NCI-H510A (cell line): ENCODE measurements at places on chromosomes 3 and 15.

- no peak for DNase-seq
These were observed 5.5 kb downstream of the BCL6 start for GRCh38 chr3:187739561-187740332.

- no peak for DNase-seq
These were observed 4.1 kb upstream of the CLASP2 start for GRCh38 chr3:33722191-33722590.

DNA sequence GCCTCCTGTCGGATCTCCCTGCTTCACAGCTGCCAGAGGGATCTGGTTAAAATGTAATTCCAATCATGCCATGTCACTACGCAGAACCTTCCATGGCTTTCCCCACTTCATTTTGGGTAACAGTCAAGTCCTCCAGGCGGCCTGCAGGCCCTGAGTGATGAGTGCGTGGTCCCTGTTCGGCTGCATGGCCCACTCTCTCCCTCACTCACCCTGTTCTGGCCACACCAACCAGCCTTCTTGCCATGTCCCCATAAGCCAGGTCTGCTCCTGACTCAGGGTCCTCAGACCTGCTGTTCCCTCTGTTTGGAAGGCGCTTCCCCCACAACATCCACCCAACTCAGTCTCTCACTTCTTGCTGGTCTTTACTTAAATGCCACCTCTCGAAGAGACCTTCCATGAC, 41.6 kb upstream of the LINGO1 start:
- DNase-seq = no peak

DNA sequence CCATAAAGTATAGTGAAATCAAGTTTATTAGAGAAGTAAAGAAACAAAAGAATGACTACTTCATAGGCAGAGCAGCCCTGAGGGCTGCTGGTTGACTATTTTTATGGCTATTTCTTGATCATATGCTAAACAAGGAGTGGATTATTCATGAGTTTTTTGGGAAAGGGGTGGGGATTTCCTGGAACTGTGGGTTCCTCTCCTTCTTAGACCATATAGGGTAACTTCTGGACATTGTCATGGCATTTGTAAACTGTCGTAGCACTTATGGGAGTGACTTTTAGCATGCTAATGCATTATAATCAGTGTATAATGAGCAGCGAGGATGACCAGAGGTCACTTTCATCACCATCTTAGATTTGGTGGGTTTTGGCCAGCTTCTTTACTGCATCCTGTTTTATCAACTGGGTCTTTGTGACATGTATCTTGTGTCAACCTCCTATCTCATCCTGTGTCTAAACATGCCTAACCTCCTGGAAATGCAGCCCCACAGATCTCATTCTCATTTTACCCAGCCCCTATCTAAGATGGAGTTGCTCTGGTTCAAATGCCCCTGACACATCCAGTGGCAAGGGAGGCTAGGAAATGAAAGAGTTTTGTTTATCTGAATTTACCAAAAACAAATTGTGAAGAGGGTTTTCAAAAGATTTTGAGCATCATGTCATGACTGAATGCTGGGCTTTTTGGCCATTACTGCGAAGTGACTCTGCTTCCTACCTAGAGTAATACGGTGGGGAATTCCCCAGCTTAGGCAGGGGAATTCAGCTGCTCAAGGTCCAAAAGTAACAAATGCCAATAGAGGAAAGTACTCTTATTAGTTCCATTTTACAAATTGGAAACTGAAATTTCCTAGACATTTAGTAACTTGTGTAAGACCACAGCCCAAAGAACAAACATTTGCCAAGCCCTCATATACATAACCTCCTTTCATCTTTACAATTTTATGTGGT, 6.2 kb upstream of the SPSB4 start:
- DNase-seq = no peak

DNA sequence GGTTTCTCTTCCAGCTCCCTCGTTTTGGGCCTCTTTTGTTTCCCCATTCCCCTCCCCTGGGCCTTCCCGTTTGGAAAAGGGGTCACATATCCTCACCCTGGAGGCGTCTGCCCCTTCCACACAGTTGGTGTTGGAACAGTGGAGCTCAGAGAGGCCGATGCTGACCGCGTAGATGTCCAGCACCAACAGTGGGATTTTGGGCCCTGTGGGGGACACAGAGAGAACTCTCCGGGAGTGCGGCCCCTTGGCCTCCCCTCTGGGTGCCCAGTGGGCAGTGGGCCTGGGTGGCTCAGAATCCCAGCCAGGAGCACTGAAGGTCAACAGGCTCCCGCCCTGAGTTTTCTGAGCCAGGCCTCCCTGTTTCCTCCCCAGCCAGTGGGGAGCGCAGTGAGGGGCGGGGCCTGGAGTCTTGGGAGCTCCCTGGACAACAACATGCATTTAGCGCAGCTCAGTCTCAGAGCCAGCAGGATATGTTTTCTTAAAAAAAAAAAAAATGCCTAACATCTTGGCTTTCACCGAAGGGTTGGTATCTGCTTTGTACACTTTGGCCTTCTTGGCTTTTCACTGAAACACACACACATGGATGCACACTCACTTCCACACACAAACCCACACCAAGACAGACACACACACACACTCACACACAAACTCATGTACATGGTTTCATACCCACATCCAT, 670 bp upstream of the ISLR start:
- DNase-seq = no peak

GRCh38 chr3:171801738-171802589, 8.3 kb downstream of the PLD1 start:
- DNase-seq = no peak

GRCh38 chr3:37519236-37519635, 342.4 kb upstream of the CTDSPL start:
- no peak for DNase-seq

DNA sequence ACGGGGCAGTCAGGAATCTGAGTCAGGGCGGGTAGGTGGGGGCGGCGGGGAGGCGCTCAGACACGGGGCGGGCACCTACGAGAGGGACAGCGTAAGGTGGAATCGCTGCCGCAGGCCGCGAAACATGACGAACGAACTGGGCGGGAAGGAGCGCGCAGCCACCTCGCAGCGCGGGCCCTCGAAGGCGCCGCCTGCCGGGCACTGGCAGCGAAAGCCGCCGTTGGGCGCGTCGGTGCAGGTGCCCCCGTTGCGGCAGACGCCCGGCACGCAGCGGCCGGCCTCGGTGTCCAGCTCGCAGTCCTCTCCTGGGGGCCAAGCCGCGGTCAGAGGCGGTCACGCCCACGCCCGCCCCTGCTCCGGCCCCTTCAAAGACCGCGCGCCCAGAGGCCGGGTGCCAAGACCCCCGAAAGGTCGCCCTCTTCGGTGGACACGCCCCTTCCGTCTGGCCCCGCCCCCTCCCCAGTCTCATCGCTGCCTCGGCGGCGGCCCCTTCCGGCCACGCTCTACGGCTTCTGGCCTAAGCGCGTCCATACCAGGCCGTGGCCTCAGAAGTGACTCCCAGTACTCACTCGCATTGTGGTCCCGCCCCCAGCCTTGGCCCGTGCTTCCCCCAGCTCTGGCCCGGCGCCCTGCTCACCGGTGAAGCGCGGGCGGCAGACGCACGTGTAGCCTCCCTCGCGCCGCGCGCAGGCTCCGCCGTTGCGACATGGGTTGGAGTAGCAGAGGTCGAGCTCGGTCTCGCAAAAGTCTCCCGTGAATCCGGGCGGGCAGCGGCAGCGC, 6.4 kb downstream of the CELSR3 start:
- no peak for DNase-seq

- no peak for DNase-seq
These were observed 19.9 kb downstream of the EEFSEC start for GRCh38 chr3:128173200-128173599.

DNA sequence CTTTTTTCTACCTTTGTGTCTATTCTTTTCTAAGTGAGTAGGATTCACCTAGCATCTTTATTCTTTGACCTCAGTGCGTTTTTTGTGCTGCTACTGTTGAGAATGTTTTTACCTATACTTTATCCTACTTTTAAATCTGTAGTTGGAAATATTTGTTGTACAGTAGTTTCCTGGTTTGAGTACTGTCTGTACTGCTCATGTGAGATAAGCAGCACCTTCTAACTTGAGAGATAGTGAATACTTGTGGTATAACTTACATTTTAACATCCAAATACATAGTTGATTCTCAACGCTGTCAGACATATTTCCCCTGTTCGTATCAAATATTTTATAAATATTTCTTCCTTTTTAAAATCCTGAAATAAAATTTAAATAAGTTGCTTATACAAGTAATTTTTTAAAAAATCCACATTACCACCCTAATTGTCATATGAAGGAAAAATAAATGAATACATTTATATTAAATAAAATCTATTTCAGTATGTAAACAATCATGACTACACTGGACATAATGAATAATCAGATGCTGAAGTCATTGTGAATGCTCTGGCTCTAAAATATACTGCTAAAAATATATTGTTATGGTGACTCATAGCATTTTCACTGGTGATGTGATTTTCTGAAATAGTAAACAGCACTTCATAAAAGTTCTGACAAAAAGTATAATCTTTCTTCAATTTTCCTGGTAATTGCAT, 17.4 kb downstream of the ATP11B start:
- DNase-seq = no peak

DNA sequence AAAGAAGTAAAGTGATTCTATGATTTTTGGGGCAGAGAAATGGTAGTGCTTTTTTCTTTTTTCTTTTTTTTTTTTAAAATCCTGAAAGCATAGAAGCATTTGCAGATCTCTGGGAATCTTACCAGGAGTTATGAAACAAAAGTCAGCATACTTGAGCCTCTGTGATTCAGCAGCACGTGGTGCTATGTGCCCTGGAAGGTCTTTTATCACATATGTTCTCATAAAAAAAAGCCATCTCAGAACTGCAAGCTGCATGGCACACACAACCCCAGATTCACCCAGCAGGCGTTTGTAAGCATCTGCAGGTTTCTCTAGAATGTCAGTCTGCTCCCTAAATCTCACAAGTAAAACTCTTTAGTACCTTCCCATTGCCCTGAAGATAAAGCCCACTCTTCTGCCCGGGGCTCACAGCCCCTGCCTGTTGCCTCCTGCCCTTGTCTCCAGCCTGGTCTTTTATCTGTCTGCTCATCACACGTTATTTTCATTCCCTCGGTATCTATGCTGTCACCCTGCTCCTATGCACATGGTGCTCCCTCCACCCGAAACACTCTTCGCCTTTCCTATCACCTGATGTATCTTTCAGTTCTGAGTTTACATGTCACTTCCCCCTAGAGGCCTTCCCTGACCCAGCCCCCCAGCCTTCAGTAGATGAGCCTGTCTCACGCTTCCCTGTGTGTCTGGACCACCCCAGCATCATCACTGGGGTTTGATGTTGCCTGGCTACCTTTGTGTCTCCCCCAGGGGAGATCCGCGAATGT, 72.4 kb downstream of the CHDH start:
- no peak for DNase-seq

- no peak for DNase-seq
These were observed 21.8 kb upstream of the EDEM1 start for GRCh38 chr3:5165698-5166097.

GRCh38 chr3:190941694-190942260, 79.3 kb upstream of the GMNC start:
- DNase-seq = no peak

GRCh38 chr15:31486506-31486905, 159.9 kb downstream of the KLF13 start:
- DNase-seq = no peak

DNA sequence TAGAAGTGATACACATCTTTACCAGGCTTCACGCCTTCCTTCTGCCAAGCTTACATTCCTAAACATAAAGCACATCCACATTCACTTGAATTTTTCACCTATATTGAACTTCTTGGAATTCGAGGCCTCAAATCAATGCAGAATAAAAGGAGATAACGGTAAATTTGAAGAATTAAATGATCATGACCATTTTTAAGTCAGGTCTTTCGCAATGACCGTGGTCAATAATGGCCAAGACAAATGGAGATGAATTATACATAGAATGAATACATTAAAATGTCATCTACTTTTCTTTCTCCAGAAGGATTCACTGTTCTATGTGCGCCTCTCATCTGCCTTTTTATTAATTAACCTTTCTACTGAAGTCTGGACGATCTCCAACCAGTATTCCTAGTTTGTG, 5.3 kb upstream of the GOLGA8A start:
- DNase-seq = no peak

- DNase-seq = no peak
These were observed 25.1 kb upstream of the FSTL1 start for GRCh38 chr3:120475722-120476377.

DNA sequence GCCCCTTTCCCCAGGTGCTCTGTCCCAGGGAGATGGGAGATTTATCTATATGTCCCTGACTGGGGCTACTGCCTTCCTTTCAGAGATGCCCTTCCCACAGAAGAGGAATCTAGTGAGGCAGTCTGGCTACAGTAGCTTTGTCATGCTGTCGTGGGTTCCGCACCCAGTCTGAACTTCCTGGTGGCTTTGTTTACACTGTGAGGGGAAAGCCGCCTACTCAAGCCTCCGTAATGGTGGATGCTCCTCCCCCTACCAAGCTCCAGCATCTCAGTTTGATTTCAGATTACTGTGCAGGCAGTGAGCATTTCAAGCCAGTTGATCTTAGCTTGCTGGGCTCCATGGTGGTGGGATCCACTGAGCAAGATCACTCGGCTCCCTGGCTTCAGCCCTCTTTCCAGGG, 35.4 kb upstream of the SLC7A14 start:
- no peak for DNase-seq

GRCh38 chr3:54274607-54275006, 152.3 kb downstream of the CACNA2D3 start:
- DNase-seq = peak; percentile 3

GRCh38 chr15:62462268-62462667, 297.2 kb upstream of the C2CD4B start:
- DNase-seq = no peak

DNA sequence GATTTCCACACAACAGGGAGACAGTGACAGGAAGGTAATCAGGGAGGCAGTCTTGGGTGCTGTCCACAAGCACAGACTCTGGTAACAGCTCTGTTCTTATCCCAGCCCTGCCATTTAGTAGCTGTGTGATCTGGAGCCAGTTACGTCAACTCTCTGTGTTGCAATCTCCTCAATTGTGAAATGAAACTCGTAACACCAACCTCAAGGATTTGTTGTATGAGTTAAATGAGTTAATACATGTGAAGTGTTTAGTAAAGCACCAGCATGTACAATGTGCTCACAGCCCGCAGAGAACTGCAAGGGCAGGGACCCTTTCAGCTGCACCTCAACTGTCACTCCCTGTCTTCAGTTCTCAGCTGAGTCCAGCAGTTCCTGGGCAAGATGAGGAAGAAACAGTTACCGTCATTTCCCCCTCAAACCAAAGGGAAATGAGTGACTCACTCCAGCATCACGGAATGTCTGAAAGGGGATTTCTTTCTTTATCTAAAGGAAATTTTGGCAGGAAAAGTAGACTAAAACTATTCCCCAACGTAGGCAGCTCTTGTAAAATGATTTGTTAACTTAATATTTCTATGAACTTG, 39.9 kb upstream of the MB21D2 start:
- DNase-seq = no peak

DNA sequence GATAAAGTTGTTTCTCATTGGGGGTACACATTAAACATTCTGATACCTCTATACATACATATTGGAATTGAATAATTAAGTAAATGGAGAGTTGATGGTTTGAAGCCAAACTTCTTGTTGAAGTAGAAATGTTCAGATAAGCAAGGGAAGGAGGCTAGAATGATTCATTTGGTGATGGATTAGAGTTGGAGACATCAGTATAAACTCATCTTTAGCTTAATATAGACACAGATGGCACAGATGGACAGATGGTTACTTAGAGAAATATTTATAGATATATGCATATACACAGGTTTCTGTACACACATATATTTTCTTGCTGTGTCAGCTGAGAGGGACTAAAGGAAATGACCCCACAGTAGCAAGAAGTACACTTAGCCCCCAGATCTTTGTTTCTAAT, 69.5 kb downstream of the LRRC49 start:
- no peak for DNase-seq

- peak; percentile 57 for DNase-seq
These were observed 13.0 kb upstream of the CACNA2D2 start for GRCh38 chr3:50516440-50516871.
